ENCODE measurements at places on chromosomes 3 and 15.

GRCh38 chr3:140421884-140422283 lies 256.0 kb upstream of the TRIM42 start:
- DNase-seq: no peak

GRCh38 chr3:191301782-191302411 lies 27.3 kb upstream of the CCDC50 start:
- no peak for DNase-seq

DNA sequence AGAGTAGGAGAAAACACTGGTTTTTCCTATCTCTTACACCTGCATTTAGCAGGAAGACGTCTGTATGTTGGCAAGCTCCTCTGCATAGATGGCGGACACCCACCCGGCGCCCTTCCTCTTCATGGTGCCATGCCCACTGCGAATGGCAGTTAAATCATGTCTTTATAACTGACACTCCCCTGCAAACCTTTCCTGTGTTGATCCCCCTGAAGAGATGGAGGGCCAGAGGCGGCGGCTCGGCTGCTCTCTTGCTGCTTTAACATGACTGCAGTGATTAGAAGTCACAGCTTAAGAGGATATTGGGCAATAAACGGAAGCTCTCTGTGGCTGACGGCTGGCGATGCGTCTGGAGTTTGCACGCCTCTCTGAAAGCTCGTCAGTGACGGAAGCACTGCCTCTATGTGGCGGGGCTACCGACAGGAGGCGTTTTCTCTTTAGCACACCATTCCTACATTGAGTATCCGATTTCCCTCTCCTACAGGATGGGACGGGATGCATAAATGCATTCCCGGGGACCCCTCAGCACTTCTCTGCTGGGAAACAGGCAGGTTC lies 25.5 kb upstream of the SNRPA1 start:
- peak; percentile 49 for DNase-seq

DNA sequence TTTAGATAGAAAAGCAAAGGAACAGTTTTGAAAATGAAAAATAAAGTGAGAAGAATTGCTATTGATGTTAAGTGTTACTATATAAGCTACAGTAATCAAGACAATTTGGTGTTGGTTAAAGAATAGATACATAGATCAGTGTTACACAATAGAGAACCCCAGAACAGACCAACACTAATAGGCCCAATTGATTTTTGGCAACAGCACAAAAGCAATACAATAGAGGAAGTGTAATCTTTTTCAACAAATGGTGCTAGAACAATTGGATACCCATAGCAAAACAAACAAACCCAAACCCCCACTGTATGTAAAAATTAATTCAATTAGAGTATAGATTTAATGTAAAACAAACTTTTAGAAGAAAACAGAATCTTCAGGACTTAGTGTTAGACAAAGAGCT lies 61.8 kb downstream of the ATP11B start:
- DNase-seq: no peak

DNA sequence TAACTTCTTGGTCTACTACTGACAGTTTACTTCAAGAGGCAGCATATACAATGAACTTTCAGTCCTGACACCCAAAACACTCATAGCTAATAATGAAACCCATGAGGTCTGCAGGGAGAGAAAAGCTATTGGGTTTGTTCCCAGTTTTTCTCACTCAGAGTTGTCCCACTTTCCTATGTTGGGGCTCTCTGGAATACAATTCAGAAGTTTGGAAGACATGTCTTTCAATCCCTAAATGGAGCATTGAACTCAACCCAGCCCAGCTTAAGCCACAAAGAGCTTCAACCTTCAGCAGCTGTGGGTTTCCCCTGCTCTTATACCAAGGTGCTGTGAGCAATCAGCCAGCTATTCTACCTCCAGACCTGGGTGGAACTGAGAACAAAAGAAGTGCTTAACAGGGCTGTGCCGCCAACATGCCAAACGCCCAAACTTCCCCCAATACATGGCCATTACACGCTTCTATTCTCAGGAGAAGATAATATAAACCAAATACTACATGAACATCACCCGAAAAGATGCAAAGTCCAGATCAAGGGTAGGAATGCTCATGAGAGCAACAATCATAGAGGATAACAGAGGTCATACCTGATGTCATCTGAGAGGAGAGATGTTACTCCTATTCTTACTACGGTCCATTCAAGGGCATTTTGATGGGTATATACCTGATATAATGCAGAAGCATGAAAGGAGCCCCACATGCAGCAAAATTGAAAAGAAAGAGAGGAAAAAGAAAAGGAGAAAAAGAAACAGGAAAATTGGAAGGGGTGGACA lies 131.2 kb upstream of the TGFBR2 start:
- DNase-seq: no peak

DNA sequence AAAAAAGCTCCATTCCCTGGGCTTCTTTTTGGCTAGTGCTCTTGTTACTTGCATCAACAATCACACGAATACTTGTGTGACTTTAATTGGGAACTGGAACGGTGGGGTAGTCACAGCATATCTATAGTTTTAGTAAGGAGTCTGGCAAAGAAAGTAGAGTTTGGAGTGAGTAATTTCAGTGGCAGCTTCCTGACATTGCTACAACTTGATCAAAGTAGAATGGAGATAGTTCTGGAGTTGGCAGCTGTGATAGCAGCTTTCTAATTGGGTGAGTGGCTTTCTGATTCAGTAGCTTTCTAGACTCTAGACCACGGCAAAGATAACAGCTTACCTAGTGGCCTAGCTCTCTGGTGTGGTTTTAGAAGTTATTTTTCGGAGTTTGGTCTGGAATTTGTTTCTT lies 475.0 kb downstream of the TUSC7 start:
- DNase-seq: no peak

GRCh38 chr15:42914728-42915497 lies 5.7 kb downstream of the TTBK2 start:
- DNase-seq: no peak

DNA sequence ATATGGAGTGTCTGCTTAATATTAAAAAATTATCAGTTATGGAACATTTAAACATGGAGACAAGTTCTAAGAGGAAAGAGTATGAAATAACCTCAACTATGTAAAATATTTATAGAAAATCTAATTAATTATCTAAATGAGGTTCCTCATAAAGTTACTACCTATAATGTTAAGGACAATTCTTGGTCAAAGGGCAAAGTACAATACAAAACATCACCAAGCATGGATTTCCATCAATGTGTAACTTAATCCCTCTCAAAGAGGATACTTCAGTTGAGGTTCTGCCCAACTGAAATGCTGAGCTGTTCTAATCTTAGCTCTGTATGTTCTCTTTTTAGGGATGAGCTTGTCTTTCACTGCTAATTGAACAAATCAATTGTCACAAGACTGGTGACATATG lies 56.0 kb upstream of the CHRM5 start:
- DNase-seq: no peak

DNA sequence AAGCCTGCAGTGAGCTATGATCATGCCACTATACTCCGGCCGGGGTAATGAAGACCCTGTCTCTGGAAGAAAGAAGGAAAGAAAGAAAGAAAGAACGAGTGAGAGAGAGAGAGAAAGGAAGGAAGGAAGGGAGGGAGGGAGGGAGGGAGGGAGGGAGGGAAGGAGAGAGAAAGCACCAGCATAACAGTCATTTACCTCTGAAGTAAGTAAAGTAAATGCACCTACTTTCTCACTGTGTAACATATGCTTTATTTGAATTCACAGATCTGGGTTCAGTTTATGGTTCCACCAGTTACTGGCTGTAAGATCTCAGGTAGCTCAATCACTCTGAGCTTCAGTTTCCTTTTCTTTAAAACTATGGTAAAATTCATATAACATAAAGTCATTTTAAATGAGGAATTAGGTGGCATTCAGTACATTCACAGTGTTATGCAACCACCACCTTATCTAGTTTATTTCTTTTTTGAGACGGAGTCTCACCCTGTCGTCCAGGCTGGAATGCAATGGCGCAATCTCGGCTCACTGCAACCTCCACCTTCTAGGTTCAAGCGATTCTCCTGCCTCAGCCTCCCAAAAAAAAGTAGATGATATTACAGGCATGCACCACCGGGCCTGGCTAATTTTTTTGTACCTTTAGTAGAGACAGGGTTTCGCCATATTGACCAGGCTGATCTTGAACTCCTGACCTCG lies 16.1 kb upstream of the RAD54L2 start:
- no peak for DNase-seq

DNA sequence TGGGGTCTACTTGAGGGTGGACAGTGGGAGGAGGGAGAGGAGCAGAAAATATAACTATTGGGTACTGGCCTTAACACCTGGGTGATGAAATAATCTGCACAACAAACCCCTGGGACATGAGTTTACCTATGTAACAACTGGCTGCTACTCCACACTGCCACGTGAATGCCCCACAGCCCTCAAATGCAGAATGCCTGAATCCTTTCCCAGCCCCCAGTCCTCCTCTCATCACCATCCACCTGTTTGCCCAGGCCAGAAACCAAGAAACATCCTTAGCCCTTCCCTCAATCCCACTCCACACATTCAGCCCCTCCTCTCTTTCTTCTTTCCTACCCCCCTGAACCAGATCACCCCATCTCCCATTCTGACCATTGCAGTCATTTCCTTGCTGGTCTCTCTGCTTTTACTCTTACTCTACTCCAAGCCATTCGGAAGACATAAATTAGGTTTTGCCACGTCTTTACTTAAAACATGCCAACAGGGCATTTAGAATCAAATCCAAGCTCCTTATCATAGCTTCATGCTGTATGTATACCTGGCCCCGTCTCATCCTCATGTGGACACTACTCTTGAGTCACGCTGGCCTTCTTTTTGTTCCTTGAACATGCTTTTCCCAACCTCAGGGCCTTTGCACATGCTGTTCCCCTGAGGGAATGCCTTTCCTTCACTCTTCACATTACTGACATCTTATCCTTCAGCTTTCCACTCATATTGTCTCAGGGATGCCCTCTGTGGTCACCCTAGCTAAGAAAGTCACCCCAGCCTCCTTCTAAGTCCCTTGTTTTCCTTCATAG lies 137.5 kb upstream of the ABHD17C start:
- no peak for DNase-seq

- DNase-seq: no peak
These were observed 102.1 kb downstream of the SRGAP3 start for GRCh38 chr3:9147215-9147895.

DNA sequence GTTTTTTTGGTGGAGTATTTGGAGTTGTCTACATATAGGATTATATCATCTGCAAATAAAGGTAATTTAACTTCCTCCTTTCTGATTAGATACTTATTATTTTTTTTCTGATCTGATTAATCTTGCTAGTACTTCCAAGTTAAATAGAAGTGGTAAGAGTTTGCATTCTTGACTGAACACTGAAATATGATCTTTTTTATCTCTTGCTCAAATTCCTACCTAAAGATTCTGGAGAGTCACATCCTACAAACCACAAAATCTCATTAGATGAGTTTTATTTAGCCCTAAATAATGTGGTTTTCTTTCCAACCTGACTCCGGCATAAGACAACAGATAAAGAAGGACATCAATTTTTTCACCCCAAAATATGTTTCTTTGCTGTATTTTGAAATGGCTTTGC lies 977.9 kb upstream of the GBE1 start:
- no peak for DNase-seq

- no peak for DNase-seq
These were observed 37.0 kb downstream of the RBP2 start for GRCh38 chr3:139439278-139439677.

DNA sequence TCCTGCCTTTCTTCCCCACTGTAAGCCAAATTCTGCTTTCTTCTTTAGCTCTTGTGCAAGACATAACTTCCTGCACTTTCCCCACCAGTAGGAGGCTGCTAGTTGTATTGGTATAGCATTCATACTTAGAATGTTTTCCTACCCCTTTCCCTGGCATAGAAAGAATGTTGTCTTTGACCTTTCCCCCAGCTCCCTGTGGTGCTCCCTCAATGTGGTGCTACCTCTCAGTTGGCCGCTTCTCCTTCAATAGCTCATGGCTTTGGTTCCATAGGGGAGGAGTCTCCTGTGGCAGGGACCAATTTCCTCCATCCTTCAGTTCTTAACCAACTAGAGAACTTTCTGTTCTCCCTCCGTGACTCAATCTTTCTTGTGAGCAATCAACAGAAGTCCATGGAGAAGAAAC lies 67.5 kb upstream of the AKAP13 start:
- DNase-seq: no peak

DNA sequence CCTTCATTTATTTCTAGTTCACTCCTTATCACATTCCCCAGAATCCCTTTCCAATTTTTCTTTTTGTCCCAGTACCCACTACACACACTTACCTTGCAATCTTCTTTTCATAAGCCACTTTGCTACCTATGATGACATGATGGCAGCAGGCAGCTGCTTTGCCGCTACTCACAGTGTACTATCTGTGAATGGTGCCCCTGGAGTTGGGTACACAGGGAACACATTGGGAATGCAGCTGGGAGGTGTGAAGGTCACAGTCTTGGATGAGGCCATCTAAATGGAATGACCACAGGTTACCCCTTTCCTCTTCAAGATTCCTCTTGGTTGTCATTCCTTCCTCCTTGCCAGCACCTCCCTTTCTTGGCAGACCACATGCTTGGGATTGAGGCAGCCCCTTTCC lies 20.8 kb upstream of the TNIK start:
- DNase-seq: no peak

DNA sequence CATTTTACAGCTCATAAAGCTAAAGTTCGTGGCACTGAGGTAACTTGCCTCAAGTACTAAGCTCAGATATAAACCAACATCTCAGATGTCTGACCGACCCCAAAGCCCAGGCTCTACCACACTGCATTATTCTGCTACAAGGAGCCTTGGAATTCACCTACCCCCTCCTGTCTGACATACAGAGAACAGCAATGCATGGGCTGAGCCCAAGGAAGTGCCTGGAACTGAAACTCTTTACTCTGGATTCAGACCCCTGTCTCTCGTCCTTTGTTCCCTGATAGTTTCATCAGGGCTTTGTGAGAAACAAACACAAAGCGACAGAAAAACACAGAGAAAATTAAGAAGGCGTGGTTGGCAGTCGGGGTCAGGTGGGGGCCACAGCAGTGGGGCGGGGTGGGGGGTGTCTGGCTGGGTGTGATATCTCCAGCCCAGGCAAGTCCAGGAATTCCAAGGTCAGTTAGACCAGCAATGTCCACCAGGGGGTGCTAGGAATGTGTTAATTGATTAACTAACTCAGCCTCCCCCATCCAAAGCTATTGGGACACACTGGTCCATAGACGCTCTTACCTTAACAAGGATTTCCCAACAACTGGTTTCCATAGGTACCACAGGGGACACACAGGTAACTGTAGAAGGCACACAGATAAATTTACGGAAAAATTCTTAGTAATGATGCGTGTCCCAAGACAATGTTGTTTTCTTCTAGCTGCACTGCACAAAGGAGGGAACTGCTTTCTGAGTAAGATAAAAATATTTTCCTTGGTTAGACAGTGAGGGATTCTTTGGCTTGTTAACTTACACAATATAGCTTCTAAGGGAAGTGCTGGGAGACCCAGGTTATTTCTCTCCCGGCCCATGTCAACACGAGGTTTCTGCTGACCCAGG lies 18.8 kb upstream of the SSUH2 start:
- DNase-seq: no peak

- no peak for DNase-seq
These were observed 124.8 kb upstream of the NR2E3 start for GRCh38 chr15:71685420-71685993.

- DNase-seq: no peak
These were observed 34.1 kb upstream of the SMAD3 start for GRCh38 chr15:67031331-67031730.

- DNase-seq: no peak
These were observed 62.2 kb downstream of the SEC22A start for GRCh38 chr3:123263941-123264340.

- DNase-seq: no peak
These were observed 15.9 kb downstream of the PARL start for GRCh38 chr3:183868796-183869195.

- peak; percentile 55 for DNase-seq
These were observed 50.2 kb downstream of the CRYBG3 start for GRCh38 chr3:97871801-97872524.
